ENCODE measurements at places on chromosomes 2 and 18. TPM values are rescaled to one million over a fixed set of nuclear protein-coding genes. Genes with fewer than 3 reads are reported as not detected.
A peak's percentile ranks its signal among the peaks of the same experiment; 100 is the strongest.

Gene ENOSF1
- 79.5 TPM for total RNA-seq

Gene SPC25
- 35.6 TPM for total RNA-seq

DNA sequence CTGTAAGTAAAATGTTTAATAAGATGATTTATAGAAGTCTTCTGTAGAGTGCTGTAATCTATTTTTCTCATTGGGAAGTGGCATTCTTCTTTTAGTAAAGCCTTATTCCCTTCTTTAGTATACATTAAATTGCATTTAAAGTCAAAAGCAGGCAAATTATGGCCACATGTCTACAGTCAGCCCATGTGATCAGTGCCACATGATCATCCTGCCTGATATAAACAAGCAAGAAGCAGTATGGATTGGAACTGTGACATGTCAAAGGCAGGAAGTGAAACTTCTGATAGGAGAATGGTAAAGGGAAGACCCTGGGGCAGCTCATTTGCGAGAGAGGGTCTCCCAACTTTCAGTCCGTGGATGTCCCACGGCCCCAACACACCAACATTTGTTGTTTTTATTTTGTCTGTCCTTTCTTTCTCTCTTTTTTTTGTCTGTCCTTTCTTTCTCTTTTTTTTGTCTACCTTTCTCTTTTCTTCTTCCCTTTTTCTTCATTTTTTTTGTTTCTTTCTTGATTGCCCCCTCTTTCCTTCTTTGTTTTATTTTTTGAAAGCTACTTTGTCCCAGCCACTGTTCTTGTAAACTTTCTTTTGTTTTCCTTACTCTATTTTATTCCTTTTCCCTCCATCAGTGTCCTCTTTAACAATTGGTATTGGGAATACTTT, 154.9 kb downstream of the DTNA start:
- DNase-seq: no peak
- no peak overlapping the region for H3K4me3 ChIP-seq
- H3K36me3 ChIP-seq: no peaks in the 10 kb centered on the region
- H3K27me3 ChIP-seq: no peaks in the 10 kb centered on the region
- peak overlapping the region; percentile 69 for H3K27ac ChIP-seq

- peak; percentile 88 for DNase-seq
- peak overlapping the region; percentile 63 for H3K4me3 ChIP-seq
- peaks cover 32% of the 10 kb centered on the region for H3K4me1 ChIP-seq
These were observed 32.7 kb downstream of the LPIN1 start for GRCh38 chr2:11778923-11779757.

GRCh38 chr2:170336408-170336807, 158.5 kb downstream of the MYO3B start:
- H3K27me3 ChIP-seq: peaks cover 12% of the 10 kb centered on the region
- H3K4me1 ChIP-seq: peaks cover 20% of the 10 kb centered on the region
- H3K36me3 ChIP-seq: peaks cover 2% of the 10 kb centered on the region
- DNase-seq: no peak
- H3K27ac ChIP-seq: no peak overlapping the region

DNA sequence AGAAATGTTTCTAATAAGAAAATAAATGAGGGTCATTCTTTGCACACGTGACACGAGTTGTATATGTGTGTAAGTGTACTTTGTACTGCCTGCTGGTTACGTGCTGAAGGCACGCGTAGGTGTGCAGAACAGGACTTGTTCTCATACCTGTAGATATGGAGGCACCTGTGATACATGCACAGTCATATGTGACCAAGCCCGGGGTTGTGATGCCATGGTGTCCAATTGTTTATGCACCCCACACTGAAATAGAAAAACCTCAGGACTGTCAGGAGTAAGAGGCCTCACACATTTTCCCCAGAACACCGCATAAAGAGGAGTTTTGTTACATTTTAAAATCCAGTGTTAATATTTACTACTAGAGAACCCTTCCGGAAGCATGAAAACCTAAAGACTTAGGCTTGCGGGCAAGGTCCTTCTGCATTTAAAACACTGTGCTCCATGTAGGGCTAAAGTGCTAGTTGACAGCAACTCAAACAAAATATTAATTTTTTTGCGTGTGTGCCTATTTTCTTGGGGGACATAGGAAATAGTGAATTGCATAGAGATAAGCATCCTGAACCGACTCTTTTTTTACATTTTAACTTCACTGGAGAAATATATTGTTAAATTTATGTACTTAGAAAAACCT, 9.3 kb downstream of the TSHZ1 start:
- H3K4me1 ChIP-seq: peaks cover 33% of the 10 kb centered on the region
- H3K27me3 ChIP-seq: no peaks in the 10 kb centered on the region
- H3K4me3 ChIP-seq: no peak overlapping the region
- H3K36me3 ChIP-seq: peaks cover 2% of the 10 kb centered on the region
- DNase-seq: no peak

DNA sequence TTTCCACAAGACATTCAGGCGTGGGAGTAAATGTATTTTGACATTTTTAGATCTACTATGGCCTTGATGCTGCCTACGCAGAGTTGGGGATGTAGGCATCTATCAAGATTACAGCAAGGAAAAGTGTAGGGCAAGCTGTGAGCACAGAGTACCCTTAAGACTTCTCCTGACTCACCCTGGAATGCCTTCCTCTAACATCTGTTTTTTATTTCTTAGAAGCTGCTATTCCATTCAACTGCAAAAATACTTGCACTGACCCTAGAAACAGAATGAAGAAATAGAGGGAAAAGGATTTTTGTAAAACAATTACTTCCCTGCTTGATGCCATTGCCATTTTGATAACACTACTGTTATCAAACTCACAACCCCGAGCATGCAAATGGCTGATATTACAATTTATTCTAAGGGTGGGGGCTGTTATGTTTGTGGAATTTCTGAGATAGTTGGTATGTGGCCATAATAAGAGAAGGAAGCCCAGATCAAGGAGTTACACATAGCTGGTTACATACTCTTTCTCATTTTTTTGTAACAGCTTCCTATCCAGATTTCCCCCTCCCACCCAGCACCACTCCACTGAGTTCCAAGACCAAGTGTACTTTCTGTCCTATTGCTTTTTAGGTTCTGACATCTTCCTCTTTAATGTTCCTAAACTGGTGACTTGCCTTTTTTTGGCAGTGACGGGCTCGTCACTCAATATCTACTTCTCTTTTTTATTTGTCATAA, 6.0 kb upstream of the ROCK1 start:
- no peaks in the 10 kb centered on the region for H3K36me3 ChIP-seq
- H3K4me1 ChIP-seq: peaks cover 2% of the 10 kb centered on the region
- H3K4me3 ChIP-seq: no peak overlapping the region

DNA sequence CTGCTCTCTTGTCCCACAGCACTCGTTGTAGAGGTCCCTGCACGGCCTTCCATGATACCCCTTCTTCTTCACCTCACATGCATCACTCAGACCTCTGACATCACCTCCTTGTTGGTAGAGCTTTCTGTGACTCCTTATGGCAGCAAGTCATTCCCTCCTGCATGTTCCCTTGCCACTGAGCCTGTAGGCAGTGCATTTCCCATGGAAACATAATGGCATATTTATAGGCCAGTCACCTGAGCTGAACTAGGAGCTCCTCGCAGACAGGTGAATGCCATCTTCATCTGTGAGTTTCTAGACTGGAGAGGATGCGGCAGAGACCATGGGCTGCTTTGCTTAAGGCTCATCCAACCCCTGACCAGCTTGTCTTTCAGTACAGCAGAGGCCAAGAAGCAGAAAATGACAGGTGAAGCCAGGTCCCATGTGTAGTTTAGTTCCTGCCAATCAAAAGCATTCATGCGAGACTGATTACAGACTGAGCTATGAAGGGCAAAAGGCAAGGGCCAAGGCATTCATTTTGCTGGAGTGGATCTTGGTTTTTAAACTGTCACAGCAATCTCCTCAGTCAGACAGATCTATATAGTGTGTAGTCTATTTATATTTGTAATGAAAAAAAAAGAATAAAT, 59.4 kb upstream of the NEDD4L start:
- no peaks in the 10 kb centered on the region for H3K4me1 ChIP-seq
- DNase-seq: no peak
- no peaks in the 10 kb centered on the region for H3K36me3 ChIP-seq
- H3K4me3 ChIP-seq: no peak overlapping the region
- H3K27me3 ChIP-seq: peaks cover 26% of the 10 kb centered on the region
- H3K27ac ChIP-seq: no peak overlapping the region

GRCh38 chr2:8447610-8448221, 234.1 kb upstream of the ID2 start:
- DNase-seq: no peak
- no peak overlapping the region for H3K27ac ChIP-seq
- no peak overlapping the region for H3K4me3 ChIP-seq
- peaks cover 12% of the 10 kb centered on the region for H3K4me1 ChIP-seq
- H3K36me3 ChIP-seq: peaks cover 12% of the 10 kb centered on the region
- peaks cover 28% of the 10 kb centered on the region for H3K27me3 ChIP-seq

DNA sequence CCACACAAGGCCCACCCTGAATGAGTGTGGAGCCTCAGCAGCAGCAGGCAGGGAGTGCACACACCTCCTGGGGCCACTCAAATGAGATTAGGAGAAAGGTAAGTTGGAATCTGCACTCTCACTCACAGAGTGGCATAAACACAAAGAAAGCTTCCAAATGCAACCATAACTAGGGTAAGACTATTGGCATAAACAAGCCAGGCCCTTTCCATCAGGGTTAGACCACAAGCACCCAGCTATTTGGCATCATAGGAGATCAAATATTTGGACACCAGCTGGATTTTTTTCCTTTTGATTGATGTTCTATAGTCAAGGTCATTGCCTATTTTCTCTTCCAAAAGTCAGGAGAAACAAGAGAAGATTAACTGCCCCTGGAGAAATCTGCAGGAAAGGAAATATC, 471.5 kb downstream of the TXNL1 start:
- H3K36me3 ChIP-seq: no peaks in the 10 kb centered on the region
- H3K27ac ChIP-seq: no peak overlapping the region
- H3K4me3 ChIP-seq: no peak overlapping the region
- no peak for DNase-seq
- H3K27me3 ChIP-seq: no peaks in the 10 kb centered on the region
- no peaks in the 10 kb centered on the region for H3K4me1 ChIP-seq

DNA sequence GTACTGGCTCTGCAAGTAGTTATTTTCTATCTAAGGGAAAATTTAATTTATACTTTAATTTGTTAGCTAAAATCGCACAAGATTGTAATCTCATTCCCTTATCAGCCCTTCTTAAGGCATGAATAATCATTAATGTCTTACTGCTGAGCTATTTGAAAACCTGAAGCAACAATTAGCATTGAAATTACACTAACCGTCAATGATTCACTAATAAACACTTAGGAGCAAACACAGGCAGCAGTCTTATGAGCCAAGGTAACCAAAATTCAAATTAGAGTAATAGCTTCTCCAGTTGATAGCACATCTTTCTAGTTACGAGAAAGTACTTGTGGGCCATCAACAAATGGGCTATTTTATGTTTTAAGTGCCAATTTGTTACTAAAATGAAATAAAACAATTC, 1289.7 kb downstream of the LRP1B start:
- no peak overlapping the region for H3K4me3 ChIP-seq
- DNase-seq: no peak
- no peak overlapping the region for H3K27ac ChIP-seq
- H3K27me3 ChIP-seq: no peaks in the 10 kb centered on the region

DNA sequence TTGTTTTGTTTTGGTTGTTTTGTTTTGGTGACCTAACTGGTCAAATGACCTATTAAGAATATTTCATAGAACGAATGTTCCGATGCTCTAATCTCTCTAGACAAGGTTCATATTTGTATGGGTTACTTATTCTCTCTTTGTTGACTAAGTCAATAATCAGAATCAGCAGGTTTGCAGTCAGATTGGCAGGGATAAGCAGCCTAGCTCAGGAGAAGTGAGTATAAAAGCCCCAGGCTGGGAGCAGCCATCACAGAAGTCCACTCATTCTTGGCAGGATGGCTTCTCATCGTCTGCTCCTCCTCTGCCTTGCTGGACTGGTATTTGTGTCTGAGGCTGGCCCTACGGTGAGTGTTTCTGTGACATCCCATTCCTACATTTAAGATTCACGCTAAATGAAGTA, at the start of gene TTR:
TTR (plus strand) TSS at position 250 of the 400 bp plus-strand sequence; CDS start at position 276, 26 bp downstream.
- DNase-seq: no peak
- H3K27me3 ChIP-seq: peaks cover 2% of the 10 kb centered on the region
- H3K27ac ChIP-seq: no peak within 1 kb of the TSS
- no peaks in the 10 kb centered on the region for H3K36me3 ChIP-seq
- no peak within 1 kb of the TSS for H3K4me3 ChIP-seq

DNA sequence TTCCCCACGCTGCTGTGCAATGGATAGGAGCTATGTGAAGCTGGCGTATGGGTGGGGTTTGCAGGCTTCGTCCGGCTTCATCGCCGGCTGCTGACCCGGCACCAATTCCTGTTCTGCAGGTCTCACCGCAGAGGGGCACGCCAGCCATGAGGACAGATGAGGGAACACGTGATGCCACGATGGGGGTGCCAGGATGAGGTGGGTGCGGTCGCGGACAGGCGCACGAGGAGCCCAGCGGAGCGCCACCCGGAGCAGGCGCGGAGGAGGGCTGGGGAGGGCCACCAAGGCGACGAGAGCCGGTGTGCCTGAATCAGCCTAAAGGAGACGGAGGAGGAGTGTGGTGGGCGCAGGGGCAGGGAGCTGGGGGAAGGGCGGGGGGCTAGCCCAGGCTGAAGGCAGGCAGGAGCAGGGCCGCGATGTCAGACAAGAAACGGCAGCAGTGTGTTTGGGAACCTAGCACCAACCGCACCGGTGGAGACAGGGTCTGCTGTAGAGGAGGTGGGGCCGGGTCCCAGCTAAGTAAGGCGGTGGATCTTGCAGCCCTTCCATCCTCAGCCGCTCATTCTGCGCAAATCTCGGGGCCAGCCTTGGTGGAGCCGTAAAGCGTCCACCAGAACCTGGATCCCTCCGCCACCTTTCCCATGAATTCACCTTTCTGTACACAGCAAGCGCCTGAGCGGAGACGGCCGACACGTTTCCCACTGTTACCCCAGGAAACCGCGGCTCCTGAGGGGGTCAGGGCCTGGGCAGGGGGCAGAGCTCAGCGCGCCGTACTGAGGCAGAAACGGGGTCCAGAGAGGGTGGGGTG, 17.0 kb upstream of the CD8A start:
- H3K27ac ChIP-seq: peak overlapping the region; percentile 99
- H3K27me3 ChIP-seq: no peaks in the 10 kb centered on the region
- peaks cover 20% of the 10 kb centered on the region for H3K36me3 ChIP-seq
- peaks cover 50% of the 10 kb centered on the region for H3K4me1 ChIP-seq
- H3K4me3 ChIP-seq: peak overlapping the region; percentile 93

Data from activated naive CD8-positive, alpha-beta T cell treated with anti-CD3 and anti-CD28 coated beads, Interleukin-2, amount 10 ng/mL, durations not matched to agents 7 days and 5 days (primary cell).